ENCODE measurements at places on chromosomes 6 and 20. TPM values are rescaled to one million over a fixed set of nuclear protein-coding genes. Genes with fewer than 3 reads are reported as not detected.

DNA sequence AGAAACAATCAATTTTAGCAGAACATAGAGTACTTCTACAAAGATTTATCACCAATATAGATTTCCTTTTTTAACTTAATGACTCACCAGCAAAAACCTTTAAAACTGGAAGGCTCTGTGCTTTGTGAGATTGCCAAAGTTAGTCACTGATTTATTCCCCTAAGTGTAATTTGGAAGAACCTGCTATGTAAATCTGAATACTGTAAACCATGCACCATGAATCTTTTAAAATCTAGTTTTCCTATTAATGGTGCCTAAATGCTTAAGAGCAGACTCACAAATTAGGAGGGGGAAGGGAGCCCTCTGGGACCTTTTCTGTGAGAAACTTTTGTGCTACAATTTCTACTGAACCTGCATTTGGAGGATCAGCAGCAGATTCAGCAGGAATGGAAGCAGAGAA, 57.8 kb upstream of the PNRC1 start:
- H3K27me3 ChIP-seq: no peaks in the 10 kb centered on the region
- H3K36me3 ChIP-seq: no peaks in the 10 kb centered on the region
- H3K27ac ChIP-seq: no peak overlapping the region
- H3K4me1 ChIP-seq: no peaks in the 10 kb centered on the region
- no peak for DNase-seq
- no peak overlapping the region for H3K4me3 ChIP-seq

Gene SCAF8
- total RNA-seq: 60.5 TPM

DNA sequence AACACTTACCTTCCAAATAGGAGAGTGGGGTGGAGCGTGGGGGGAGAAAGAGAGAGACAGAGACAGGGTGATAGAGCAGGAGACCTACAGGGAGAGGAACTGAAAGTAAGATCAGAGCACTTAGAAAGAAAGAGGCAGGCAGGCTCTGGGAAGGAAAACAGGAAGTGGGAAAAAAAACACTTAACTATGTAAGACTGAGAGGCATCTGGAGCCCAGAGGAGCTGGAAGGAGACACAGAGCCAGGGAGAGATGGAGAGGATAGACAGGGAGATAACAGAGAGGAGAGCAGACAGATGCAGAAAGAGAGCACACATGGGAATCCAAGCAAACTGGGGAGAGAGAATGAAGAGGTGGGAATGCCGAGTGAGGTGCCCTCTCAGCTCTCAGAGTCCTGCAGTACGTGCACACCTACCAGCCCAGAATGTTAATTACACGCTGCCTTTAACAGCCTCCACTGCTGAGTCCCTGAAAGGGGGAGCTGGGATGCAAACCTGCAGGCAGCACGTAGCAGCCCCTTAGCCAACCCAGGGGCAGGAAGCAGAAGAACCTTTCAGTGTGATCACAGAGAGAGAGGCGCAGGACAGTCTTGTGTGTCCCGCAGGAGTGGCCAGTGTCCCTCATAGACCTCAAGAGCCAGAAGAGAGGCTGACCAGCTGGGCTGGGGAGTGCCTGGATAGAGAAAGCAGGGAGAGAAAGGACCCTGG, 132.7 kb upstream of the LRFN2 start:
- H3K36me3 ChIP-seq: no peaks in the 10 kb centered on the region
- no peaks in the 10 kb centered on the region for H3K4me1 ChIP-seq
- no peak overlapping the region for H3K27ac ChIP-seq
- H3K4me3 ChIP-seq: no peak overlapping the region
- no peak for DNase-seq
- H3K27me3 ChIP-seq: no peaks in the 10 kb centered on the region

Gene TXLNB
- 1.4 TPM for total RNA-seq

DNA sequence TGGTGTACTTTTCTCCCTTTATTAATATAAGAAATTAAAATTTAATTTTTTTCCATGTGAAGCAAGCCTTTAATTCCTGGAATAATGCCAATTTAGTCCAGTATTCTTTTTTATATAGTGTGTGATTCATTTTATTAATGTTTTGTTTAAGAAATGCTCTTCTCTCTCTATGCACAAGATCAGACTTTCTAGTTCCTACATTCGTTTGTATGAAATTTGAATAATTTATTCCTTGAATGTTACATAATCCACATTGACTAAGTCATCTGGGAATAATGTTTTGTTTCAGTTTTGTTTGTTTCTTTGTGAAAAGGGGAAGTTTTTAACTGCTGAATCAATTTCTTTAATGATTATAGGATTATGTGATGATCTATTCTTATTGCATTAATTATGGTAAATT, 181.4 kb upstream of the ID4 start:
- no peaks in the 10 kb centered on the region for H3K4me1 ChIP-seq
- no peak overlapping the region for H3K4me3 ChIP-seq

DNA sequence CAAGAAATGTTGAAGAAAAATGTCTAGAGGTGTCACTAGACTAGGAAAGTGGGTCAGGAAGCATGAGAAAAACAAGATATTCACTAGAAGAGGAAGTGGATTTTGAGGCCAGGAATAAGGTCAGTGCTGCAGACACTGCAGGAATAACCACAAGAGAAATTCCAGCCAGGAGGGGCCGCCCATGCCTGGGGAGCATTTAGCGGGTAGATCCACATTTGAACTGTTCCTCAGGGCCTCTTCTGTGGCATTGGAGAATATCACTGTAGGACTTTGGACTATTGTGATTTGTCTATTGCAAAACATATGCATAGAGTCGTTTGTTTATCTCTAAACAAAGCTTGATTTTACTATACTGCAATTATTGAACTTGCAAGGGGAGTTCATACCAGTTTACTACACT, 49.6 kb upstream of the CCDC28A start:
- H3K4me1 ChIP-seq: no peaks in the 10 kb centered on the region
- H3K4me3 ChIP-seq: no peak overlapping the region
- H3K27me3 ChIP-seq: no peaks in the 10 kb centered on the region
- no peaks in the 10 kb centered on the region for H3K36me3 ChIP-seq
- no peak for DNase-seq
- H3K27ac ChIP-seq: no peak overlapping the region

DNA sequence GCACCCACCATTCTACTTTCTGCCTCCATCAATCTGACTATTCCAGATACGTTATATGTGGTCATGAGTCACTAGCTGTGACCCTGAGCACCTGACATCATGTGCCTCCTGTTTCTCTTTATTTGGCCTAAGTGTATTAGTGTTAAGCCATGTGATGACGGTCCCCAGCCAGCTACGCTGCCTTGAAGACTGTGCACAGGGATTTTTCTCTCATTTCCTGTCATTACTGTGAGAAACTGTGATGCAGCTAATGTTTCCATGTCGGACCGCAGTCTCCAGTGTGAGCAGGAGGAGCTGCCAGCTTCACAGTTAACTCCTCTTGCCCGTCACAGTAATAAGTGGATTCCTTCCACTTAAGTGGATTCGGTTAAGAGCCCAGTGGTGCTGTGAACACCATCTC, 9.9 kb upstream of the SPATS1 start:
- no peak for DNase-seq
- H3K4me3 ChIP-seq: no peak overlapping the region
- no peaks in the 10 kb centered on the region for H3K36me3 ChIP-seq

Gene CST4
- not detected for total RNA-seq
